ENCODE measurements at places on chromosomes 5 and 9.
A peak's percentile ranks its signal among the peaks of the same experiment; 100 is the strongest.

DNA sequence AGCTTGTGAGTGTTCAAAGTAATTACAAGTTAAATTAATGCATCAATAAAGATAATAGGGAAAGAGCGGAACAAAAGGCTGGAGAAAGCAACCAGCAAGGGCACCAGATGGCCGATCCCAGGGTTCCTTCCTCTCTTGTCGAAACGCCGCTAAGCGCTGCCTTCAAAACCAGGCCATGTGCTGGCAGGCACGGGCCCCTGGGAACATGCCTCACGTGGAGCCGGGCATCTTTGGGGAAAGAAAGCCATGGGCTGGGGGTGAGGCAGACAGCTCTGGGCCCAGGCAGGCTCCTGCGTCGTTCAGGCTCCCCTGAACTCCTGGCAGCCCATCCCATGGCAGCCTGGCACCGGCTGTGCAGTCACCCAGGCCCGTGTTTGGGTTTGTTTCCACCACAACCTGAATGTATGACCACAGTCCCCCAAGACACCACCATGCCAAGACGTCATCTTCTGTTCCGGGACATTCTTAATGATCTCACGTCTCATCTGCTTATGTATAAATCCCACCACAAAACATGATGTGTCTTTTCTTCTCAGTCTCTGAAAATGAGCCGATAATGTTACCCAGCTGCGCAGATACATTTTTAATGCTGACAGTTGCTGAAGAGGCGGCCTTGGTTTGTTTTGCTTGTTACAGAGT, 110.4 kb upstream of the SARDH start:
- DNase-seq, result no peak

GRCh38 chr5:154133591-154133990, 56.9 kb upstream of the GALNT10 start:
- DNase-seq, result no peak

DNA sequence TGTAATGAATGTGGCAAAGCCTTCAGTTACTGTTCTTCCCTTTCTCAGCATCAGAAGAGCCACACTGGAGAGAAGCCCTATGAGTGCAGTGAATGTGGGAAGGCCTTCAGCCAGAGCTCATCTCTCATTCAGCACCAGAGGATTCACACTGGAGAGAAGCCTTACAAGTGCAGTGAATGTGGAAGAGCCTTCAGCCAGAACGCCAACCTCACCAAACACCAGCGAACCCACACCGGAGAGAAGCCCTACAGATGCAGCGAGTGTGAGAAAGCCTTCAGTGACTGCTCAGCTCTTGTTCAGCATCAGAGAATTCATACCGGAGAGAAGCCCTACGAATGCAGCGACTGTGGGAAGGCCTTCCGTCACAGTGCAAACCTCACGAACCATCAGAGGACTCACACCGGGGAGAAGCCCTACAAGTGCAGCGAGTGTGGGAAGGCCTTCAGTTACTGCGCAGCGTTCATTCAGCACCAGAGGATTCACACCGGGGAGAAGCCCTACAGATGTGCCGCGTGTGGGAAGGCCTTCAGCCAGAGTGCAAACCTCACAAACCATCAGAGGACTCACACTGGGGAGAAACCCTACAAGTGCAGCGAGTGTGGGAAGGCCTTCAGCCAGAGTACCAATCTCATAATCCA, 6.8 kb downstream of the RPL12 start:
- no peak for DNase-seq

GRCh38 chr9:14029806-14030374, 284.1 kb downstream of the NFIB start:
- DNase-seq, result no peak

- DNase-seq, result no peak
Measured at GRCh38 chr5:115170929-115171510, 1.3 kb upstream of the TRIM36 start.

DNA sequence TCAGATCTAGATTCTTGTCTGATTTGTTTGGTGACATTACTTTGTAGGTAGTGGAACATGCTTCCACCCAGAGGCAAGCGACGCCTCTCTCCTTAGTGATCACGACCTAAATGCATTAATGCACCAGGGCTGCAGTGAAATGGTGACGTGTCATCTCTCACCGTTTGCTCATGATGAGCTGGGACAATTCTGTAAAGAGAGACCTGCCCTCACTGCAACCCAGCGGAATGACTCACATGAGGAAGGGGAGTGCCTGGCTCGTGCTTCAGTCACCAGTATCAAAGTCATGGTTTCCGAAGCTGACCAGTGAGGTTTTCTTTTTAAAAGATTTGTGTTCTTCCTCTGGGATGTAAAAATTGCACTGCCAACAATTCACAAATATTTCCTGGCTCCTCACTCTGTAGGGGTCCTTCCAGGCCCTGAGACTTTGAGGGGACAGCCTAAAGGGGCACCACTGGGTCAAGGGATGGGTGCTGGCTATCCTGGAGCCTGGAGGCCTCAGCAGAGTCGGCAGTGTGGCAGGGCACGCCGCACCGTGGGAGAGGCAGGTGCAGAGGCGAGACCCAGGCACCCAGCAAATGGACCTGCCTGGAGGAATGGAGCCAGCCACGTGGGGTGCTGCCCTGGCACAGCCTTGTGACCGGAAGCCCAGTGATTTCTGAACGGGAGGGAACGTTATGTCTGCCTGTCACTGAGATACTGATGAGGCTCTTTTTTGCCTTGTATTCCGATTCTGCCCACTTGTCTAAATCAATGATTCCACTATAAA, 17.3 kb downstream of the QSOX2 start:
- DNase-seq, result peak; percentile 56

All from HTR-8/SVneo (cell line).